Activated CD8-positive, alpha-beta memory T cell treated with anti-CD3 and anti-CD28 coated beads, Interleukin-2, amount 50 U/mL, for 48 hours (primary cell): ENCODE measurements at places on chromosomes 4 and X.

GRCh38 chr4:170526471-170526870, 436.7 kb upstream of the AADAT start:
- DNase-seq, result no peak

- no peak for DNase-seq
Measured at GRCh38 chr4:82495666-82496065, 65.3 kb downstream of the ENOPH1 start.

DNA sequence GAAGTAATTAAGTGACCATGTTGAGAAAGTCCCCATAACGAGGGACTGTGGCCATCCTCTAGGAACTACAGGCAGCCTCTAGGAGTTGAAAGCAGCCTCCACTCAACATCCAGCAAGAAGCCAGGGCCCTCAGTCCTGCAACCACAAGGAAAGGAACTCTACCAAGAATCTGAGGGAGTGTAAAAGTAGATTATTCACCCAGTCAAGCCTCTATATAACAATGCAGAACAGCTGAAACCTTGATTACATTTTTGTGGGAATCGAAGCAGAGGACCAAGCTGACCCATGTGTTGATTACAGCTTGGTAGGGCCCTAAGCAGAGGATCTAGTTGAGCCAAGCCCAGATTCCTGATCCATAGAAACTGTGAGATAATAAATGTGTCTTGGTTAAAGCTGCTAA, 17.1 kb downstream of the RPS6KA6 start:
- no peak for DNase-seq

- peak; percentile 51 for DNase-seq
Measured at GRCh38 chrX:20412871-20413486, 146.3 kb upstream of the RPS6KA3 start.

GRCh38 chr4:174080361-174080760, 203.1 kb downstream of the FBXO8 start:
- DNase-seq, result no peak

DNA sequence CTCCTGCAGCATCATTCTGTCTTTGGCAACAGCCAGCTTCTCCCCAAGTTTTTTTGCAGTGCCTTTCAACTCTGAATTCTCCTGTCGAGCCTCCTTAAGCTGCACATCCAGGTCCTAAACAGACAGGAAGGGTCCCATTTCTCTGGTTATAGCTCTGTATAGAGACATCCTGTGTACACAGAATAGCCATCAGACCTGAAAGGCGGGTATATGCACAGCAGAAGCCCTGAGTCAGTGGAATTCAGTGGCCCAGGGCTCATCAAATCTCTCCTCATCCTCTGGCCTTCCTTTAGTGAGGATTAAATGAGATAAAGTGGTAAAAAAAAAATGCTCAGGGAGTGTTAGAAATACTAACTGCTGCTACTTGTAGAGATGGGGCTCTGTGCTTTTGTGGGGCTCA, 73.8 kb downstream of the FAM184B start:
- DNase-seq, result no peak

DNA sequence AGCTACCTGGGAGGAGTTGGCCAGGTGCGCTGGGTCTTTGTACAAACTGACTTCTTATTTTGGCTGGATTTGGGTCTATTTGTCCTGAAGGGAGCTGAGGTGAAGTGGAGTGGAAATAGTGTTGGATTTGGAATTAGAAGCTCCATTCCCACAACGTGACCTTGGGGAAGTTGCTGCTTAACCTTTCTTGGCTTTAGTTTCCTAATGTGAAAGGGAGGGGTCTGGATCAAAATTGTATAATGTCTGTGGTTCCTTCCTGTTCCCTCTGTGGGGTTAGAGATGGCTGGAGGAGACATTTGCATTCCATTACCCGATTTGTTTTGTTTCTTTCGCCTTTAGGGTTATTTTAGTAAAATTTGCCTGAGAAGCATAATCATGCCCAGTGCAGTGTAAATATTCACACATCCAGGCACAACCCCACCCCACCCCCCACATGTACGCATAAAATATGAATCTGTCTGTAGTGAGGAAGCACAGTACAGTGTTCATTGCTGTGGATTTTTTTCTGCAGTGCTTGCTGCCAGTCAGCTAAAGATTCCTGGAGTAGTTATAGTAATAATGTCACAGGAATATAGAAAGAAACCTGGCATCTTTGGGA, 21.5 kb downstream of the JADE1 start:
- DNase-seq, result no peak

- peak; percentile 54 for DNase-seq
Measured at GRCh38 chr4:81030061-81030980, at the start of gene BMP3. BMP3 (plus strand) TSS chr4:81030708; CDS start chr4:81031285, 577 bp downstream.

DNA sequence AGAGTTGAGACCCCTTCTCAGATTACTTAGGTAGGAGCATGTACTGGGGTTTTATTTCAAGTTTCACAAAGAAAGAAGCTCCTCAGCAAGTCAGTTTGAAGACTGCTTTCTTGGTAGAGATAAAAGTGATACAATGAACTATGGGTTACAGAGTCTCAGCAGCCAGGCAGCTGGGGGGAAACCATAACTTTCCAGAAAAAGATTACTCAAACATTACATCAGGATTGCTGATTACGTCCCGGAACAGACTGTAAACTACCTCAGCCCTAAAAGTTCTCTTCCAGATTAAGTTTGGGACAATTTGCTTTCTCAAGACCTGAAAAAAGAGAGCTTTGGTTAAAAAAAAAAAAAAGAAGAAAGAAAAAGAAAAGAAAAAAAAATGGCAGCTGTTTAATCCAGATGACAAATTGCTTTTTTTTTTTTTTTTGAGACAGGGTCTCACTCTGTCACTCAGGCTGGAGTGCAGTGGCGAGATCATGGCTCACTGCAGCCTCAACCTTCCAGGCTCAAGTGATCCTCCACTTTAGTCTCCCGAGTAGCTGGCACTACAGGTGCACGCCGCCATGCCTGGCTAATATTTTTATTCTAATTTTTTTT, 16.6 kb downstream of the SAT1 start:
- no peak for DNase-seq

GRCh38 chrX:122813876-122814275, 370.2 kb upstream of the GRIA3 start:
- DNase-seq, result no peak

DNA sequence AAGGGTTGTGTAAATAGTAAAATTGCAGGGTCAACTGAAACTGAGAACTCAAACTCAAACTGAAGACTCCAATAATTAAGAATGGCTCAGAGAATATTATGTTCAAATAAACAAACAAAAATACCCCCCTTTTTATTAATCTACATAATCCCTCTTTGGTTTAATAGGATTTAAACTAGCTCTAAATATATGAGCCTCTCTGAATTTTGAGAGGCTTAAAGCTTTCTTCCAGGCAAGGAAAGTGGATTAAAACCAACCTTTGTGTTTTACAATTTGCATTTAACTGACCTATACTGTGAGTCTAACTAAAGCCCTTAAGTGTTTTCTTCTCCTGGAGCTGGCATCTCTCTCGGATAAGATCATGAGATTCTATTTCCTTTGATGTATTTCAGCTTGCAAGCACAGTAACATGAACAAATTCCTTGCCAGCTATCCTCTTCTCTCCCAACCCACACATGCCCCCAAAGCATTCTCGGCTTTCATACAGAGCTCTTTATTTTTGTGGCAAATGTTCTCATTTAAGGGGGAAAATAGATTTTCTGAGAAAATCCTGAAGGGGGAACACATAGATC, 1310.8 kb upstream of the AGA start:
- no peak for DNase-seq

GRCh38 chr4:133152330-133152821, 3.3 kb downstream of the PCDH10 start:
- DNase-seq, result no peak

DNA sequence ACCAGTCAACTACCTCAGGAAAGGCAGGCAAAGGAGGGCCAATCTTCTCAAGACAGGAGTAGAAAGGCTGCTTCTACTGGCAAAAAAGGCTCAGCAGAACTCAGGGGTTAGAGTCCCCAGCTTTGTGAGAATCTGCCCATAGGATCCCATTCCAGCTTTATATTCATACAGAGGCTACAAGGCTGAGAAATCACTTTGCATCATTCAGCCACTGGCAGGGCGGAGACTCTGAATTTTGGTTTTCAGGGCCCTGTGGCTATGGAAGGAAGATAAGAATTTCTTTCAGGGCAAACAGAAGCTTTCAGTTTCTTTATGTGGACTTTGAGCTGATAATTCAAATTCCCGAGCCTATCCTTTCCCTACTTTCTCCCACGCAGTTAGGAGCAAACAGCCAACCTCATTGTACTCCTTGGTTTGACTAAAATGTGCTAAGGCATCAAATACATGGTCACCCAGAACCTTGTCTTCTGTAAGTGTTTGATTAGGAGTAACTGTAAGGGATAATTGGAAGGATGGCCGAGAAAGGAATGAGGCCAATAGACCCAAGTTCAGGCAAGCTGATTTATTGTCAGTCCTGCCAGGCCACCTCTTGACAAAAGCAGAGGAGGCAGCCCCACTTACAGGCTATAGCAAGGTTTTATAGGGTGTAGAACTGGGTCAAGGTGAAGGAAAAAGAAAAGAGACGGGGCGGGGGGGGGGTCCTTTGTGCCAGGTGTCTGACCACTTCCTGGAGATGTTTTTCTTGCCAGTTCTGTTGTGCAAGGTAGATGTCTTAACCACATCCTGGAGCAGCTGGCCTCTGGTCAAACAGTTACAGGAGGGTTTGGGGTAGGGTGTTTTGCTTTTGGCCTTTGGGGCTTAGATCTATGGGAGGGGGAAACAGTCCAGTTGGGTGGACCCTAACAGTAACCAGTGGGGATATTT, 165.3 kb upstream of the PPP1R2C start:
- DNase-seq, result no peak

GRCh38 chr4:147220833-147221232, 260.1 kb upstream of the EDNRA start:
- DNase-seq, result no peak

DNA sequence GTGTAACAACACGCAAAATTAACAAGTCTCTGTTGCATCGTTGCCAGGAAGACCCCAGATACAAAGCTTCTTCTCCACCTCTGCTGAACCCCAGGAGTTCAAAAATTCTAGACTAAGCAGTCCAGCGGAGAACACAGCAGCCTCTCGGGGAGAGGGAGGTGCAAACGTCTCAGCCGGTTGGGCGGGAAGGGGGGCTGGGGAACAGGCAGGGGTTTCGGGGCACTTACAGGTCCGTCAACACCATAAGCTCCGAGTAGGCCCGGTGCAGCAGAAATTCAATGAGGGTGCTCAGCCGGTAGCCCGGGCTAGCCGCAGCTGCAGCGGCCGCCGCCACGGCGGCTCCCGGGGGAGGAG, 394 bp downstream of the MED14 start:
- peak; percentile 59 for DNase-seq

GRCh38 chr4:94892051-94892450, 134.3 kb downstream of the BMPR1B start:
- no peak for DNase-seq

- peak; percentile 68 for DNase-seq
Measured at GRCh38 chrX:18983666-18984380, at the start of gene PHKA2. PHKA2 (minus strand) TSS chrX:18984114; CDS start chrX:18983932, 182 bp downstream.

- DNase-seq, result no peak
Measured at GRCh38 chr4:91267543-91267942, 1036.2 kb upstream of the GRID2 start.

DNA sequence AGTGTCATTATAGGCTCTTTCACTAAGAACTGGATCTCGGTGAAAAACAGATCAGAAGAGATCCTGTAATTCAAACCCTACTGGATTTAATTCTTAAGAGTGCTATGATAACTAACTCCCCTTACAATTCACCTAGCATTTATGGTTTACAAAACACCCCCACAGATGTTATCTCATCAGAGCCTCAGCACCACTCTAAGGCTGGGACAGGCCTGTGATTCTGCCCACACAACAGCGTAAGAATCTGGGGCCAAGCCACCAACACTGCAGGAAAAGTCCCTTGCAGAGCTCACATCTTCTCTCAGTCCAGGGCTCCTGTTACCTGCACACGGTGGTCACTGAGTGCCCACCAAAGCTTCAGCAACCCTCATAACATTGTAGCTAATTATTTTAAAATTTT, 8.9 kb downstream of the MFAP3L start:
- DNase-seq, result no peak

- no peak for DNase-seq
Measured at GRCh38 chr4:24805067-24805466, 9.7 kb downstream of the SOD3 start.

GRCh38 chrX:49202022-49202421, 2.0 kb upstream of the SYP start:
- DNase-seq, result no peak

GRCh38 chrX:39459204-39459603, 638.6 kb downstream of the BCOR start:
- no peak for DNase-seq

DNA sequence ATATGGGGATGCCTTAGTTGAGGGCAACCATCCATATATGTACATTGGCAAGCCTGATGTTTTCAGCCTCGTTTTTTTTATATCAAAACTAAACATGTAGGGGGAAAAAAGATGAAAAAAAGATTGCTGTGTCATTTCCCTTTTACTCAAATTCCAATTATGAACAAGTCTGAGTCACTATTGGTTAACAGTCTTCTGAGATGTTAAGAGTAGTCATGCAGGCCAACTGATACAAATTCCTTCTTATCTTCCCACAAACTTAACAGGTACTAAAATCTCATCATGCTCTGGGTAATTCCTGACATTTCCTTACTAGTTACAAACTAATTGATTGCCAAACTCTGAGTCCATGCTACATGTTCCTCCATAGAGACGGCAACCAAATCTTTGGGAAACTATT, 222.1 kb downstream of the FRMPD4 start:
- DNase-seq, result no peak

DNA sequence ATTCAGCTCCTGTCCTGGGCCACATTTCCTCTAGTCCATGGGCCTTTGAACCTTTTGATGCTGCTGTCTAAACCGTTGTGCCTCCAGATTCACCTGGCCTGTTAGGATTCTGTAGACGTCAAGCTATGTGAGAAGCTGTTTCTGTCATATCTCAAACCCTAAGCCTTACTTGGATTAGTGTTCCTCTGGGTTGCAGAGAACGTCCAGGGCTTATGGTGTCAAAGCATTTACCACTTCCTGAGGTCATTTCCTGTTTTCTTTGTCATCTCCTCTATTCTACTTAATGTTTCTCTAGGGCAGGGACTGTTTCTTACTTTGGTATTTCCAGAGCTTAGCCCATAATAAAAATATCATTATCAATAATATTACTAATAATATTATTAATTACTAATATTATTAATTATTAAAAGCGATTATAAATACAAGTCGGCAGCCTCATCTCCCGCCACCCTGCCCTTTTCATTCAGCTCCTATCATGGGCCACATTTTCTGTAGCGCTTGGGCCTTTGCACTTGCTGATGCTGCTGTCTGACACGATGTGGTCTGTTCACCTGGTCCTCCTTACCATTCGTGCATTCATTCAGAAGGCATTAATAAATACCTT, 19.1 kb downstream of the PRIMPOL start:
- DNase-seq, result no peak

DNA sequence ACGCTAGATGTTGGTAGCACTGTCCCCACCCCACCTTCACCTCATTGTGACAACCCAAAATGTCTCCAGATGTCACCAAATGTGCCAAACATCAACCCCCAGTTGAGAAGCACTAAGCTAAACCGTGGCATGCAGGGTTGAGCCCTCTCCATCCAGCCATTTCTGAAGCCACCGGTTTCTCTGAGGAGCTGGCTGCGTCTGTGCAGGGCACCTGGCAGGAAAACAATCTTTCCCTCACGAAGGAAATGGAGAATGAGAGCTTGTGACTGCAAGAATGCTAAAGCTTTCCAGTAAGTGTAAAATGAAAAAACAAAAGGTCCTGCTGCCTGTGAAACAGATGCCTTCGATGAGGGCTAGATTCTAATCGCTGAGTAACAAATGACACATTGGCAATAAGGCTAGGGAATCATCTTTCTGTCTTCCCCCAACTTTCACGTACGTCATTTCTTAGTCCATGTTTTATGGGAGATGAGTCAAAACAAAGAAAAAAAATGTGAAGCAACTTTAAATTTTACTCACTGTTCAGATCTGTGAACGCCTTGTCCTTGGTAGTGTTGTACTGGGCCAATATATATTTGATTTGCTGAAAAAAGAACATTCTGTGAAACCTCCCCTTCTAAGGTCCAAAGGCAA, 59.9 kb downstream of the PROM1 start:
- no peak for DNase-seq
